Esophagus squamous epithelium (tissue), 5 donors: ENCODE measurements at places on chromosomes 3 and 15.

- no peak for DNase-seq
Measured at GRCh38 chr15:69395991-69396390, 18.2 kb upstream of the KIF23 start.

GRCh38 chr3:9749296-9749644 lies 482 bp upstream of the OGG1 start:
- DNase-seq, result no peak

DNA sequence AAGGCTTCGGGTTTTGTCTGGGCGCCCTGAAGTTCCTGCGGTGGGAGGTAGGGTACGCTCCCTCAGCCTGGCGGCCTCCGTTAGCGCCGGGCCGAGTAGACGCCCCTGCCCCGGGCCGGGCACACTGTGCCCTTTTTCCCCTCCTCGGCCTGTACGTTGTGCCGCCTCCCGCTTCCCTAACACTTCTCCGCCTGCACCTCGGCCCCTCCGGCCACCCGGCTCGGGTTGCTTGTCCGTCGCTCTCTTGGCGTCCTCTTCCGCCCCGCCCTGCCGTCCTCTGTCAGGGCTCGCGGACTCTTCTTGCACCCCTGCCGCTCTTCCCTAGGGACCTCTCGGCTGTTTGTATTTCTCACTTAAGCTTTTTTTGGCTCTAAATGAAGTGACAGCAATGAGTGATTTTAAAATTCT lies 384 bp downstream of the KNL1 start:
- no peak for DNase-seq

DNA sequence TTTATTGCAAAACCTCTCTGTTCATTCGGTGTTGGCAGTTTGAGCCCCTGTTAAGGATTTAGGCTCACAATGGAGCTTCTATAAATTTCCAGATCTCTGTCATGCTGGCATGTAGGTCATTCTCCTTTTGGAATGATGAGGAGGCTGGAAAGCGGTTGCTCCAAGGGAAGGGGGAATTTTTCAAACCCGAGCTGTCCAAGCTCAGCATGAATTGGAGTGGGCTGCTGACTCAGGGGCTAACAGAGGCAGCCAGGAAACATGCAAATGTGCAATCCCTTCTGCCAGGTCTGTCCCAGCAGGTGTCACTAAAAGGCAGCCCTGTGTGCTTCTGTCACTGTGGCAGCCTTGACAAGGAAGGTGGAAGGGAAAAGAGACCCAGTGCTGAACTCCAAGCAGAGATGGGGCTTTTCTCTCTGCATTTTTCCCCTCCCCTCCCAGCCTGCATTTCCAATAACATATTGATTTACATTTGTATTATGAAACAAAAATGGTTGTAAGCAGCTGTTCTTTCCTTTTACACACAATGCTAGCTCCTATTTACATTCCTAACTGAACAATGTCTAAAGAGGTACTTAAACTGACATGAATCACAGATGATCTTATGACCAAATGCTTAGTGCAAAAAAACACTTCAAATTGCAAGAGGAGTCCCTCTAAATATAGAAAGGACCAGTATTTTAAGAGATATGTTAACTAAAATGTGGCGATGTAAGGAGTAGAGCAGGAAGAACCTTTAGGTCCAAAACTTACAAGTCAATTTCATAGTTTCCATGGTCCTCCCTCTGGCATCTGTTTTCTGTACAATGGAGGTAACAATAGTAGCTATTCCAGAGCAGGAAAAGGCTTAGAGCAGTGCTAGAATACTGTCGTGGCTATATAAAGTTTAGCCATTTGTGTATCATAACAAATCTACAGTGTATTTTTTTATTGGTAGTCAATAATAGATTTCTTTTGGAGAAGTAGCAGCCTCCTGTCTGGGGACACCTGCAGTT lies 84.5 kb upstream of the ATP10A start:
- no peak for DNase-seq

GRCh38 chr3:175057401-175057800 lies 198.3 kb downstream of the NAALADL2 start:
- no peak for DNase-seq

- no peak for DNase-seq
Measured at GRCh38 chr3:124976383-124976782, 41.8 kb upstream of the MUC13 start.

DNA sequence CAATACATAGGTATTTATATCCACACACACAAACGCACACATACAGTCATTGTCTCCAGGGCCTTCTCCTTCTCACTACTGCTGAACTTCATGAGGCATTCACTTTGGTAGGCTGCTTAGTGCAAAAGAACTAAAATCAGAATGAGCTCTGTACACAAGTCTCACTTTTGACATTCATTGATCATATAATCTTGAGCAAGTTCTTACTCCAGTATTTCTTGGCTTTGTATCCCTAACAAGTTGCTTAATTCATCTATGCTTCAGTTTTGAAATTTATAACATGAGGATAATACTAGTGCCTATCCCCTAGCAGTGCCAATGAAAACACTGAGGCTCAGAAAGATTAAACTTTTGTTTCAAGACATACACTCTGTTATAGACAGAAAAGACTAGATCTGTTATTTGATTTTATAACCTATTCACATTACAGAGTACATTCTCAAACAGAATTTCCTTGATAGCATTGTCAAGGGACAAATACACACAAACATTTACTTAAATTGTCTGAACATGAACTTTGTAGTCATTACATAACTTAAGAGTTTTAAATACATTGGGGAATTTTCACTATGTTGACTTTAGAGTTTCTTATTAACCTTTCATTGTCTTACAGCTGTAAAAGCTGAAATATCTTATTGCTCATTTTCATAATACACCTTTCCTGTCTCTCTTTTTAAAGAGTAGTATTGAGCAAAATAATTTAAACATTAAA lies 55.0 kb upstream of the SI start:
- DNase-seq, result no peak

DNA sequence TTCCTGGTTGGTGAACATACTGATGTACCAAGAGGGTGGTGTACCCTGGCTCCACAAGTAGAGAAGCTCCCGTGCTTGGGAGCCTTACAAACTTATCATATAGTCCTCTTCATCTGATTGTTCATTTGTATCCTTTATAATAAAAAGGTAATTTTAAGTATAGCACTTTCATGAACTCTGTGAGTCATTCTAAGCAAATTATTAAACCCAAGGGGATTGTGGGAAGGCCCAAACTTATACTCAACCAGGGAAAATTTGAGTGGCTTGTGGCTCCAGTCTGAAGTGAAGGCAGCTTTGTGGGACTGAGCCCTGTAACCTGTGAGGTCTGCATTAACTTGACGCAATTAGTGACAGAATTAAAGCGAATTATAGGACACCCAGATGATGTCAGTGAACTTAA lies 29.0 kb downstream of the TTBK2 start:
- DNase-seq, result no peak

GRCh38 chr3:66665021-66665695 lies 164.3 kb upstream of the LRIG1 start:
- no peak for DNase-seq

GRCh38 chr3:25576831-25577454 lies 87.8 kb downstream of the TOP2B start:
- DNase-seq, result no peak

- no peak for DNase-seq
Measured at GRCh38 chr15:50380089-50380488, 25.1 kb upstream of the GABPB1 start.

GRCh38 chr3:136818191-136818768 lies 646 bp upstream of the SLC35G2 start:
- no peak for DNase-seq

DNA sequence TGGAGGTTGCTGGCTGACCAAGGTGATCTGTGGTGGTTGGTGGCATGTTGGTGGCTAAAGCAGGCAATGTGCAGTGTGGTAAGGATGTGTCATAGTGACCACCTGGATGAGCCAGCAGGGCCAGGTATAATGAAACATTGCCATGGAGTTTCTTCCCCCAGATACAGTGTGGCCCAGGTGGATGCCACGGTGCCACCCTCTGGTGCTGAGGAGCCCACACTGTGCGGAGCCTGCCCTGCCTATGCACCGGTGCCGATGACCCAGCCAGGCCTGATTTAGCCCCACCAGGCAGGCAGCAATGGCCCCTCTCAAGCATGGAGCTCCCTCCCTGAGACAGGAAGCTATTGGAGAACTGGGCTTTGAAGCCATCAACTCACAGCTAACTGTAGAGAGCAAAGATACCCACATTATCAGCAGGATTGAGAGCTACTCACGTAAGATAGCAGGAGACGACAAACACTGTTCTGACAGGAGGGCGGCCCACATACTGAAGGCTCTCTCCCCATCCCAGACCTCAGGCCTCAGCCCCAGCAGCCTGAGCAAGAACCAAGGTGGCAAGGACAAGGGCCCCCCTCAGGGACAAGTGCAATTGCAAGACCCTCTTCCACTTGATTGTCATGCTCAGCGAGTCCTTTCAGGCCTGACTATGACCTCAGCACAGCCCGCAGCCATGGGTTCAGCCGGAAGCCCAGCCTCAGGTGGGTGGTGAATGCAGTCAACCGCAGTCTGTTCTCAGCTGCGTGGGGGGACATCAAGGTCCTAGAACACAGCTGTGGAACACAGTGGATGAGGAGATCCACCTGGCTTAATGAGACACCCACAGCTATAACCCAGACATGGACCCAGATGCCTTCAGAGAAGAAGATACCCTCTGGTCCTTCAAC lies 82.8 kb upstream of the CDV3 start:
- no peak for DNase-seq

GRCh38 chr3:124759666-124760401 lies 29.6 kb downstream of the UMPS start:
- DNase-seq, result no peak

- DNase-seq, result no peak
Measured at GRCh38 chr3:172704001-172704400, 6.9 kb downstream of the NCEH1 start.

DNA sequence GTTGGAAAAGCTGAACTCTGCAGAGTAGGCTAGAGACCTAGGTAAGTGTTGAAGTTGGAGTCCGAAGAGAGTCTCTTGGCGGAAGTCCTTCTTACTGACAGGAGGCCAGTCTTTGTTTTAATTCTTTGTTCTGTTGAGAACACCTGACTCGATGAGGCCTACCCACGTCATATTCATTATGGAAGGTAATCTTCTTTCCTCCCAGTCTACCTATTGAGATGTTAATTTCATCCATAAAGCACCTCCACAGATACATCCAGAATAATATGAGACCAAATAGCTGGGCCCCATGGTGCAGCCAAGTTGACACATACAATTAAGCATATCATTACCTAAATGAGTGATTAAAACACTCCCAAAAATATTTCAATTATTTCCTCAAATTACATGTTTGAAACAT lies 515.5 kb downstream of the CADM2 start:
- DNase-seq, result no peak

- DNase-seq, result no peak
Measured at GRCh38 chr15:50107591-50108408, 11.2 kb downstream of the ATP8B4 start.

- no peak for DNase-seq
Measured at GRCh38 chr15:33623010-33623409, 312.2 kb downstream of the RYR3 start.

DNA sequence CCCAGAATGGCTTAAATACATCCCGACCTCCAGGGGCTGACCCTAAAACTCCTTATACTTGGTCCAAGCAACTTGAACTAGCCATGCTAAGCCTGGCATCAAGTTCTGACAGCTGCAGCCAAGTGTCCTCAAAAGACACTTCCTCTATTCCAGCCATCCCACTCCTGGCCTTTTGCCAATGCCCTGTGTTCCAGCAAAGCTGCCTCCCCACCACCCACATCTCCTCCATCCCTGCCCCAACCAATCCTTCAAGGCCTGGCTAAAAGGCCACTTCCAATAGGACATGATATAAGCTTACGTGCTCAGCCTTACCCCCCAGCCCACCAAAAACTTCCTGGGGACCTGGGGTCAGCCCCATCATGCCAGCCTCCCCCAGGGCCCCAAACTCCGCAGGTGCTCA lies 40.9 kb downstream of the SEMA3G start:
- no peak for DNase-seq

DNA sequence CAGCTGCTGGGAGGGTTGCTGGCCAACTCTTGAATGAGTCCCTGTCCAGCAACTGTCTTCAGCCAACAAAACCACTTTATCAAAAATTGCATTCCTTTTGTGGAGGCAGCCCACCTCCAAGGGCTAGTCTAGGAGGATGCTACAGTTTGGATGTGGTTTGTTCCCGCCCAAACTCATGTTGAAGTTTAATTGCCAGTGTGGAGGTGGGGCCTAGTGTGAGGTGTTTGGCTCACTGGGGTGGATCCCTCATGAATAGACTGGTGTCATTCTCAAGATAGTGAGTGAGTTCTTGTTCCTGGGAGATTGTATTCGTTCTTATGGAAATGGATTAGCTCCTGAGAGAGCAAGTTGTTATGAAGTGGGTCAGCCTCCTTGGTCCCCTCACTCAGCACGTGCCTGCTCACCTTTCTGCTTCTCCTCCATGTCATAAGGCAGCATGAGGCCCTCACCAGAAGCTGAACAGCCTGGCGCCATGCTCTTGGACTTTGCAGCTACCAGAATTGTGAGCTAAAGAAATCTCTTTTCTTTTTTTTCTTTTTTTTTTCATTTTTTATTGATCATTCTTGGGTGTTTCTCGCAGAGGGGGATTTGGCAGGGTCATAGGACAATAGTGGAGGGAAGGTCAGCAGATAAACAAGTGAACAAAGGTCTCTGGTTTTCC lies 4.2 kb upstream of the RFC4 start:
- DNase-seq, result no peak

- DNase-seq, result no peak
Measured at GRCh38 chr3:191138937-191139336, 60.1 kb upstream of the OSTN start.

DNA sequence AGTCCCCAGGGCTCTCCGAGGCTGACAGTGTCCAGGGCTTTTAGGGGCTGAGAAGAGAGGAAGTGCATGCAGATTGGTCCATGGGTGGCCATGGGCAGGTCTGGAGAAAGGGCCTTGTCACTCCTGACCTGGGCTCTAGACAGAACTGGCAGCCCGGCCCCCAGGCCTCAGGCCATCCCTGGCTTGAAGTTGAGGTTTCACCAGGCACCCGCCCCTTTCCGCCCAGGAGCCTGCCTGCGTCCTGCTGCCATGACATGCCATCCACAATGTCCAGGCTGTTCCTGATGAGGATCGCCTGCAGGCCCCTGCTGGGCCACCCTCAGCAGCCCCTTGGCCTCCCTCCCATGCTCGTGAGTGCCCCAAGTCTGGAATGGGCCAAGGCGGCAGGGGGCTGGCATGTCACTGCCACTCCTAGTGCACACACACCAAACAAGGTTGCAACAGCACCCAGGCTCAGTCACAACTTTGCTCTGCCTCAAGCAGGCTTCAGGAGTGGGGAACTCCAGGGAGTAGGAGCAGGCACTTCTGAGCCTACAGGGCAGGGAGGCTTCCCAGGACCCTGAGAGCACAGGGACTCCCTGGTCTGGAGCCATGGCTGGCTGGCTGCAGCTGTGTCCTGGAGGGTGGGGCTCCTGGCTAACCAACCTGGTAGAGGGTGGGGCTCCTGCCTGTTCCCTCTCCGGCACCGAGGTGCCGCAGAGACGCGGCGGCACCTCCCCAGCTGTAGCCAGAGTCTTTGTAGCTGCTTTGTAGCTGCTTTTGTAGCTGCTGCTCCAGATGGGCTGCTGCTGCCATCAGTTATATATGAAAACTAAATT lies 1457.1 kb upstream of the GBE1 start:
- DNase-seq, result no peak

- no peak for DNase-seq
Measured at GRCh38 chr3:196835086-196835485, 32.6 kb upstream of the SENP5 start.

- no peak for DNase-seq
Measured at GRCh38 chr15:87731630-87732029, 524.9 kb downstream of the NTRK3 start.
